Activated naive CD4-positive, alpha-beta T cell treated with anti-CD3 and anti-CD28 coated beads for 36 hours (primary cell): ENCODE measurements at places on chromosomes 6 and 20. TPM values are rescaled to one million over a fixed set of nuclear protein-coding genes. Genes with fewer than 3 reads are reported as not detected.
A peak's percentile ranks its signal among the peaks of the same experiment; 100 is the strongest.

- no peak for DNase-seq
Observed at GRCh38 chr20:13442986-13443385, 195.7 kb downstream of the TASP1 start.

- DNase-seq, result no peak
Observed at GRCh38 chr6:99121748-99122147, 174.0 kb upstream of the FBXL4 start.

DNA sequence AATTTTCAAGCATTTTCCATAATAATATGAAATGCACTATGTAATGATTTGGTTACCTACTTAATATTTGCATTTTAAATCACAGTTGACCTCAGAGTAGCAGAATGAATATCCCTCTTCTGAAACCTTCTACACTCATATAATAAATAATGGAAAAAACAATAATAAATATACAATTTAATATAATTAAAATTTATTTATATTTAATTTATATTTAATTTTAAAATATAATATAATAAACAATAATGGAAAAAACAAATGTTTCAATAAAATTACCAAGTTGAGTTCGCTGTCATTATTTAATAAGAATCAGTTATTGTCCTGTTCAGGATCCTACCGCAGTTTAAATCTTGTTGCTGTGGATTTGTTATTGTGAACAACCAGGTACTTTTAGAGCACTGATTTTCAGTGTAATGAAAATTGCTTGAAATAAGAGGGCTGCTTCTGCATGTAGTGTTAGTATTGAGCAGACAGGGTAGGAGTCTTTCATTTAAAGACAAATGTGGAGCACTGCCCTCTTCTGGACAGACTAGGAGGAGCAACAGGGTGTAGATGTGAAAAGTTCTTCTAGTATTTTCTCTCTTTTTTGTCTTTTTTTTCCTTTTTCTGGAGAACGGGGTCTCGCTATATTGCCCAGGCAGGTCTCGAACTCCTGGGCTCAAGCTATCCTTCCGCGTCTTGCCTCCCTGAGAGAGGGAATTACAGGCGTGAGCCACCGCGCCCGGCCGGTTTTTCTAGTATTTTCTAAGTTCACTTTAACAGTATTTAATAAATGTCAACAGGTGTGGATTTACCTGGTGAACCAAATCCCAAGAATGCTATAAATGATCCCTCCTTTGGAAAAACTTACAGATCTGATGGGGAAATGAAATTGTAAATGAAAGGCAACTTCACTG is 13.6 kb downstream of the TRAPPC3L start:
- peak; percentile 79 for DNase-seq

- DNase-seq, result peak; percentile 78
Observed at GRCh38 chr20:17898548-17898994, 70.0 kb downstream of the SNX5 start.

DNA sequence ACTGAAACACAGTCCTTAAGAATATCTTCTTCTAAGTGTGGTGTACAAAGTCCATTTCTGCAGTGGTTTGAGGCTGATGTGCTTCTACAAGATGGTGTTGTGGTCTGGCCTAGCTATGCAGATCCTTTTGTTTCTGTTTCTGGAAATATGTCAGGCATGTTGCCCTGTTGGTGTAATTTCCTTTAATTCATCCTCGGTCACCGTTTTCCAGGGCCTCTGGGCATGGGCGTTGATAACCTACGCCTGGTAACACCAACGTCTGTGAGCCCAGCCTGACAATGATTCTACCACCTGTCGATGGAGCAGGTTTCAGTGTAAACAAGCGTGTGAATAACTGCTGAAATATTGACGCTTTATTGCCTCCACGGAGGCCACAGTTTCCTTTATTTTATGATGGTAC is 33.3 kb upstream of the AFDN start:
- no peak for DNase-seq

SSTR4 gene
- not detected for total RNA-seq

ADGRB3 gene
- not detected for total RNA-seq
